Smooth muscle cell of the brain vasculature (primary cell): ENCODE measurements at places on chromosomes 2 and 18.

- no peak for DNase-seq
Measured at GRCh38 chr2:145558617-145559350, 1038.9 kb upstream of the ZEB2 start.

DNA sequence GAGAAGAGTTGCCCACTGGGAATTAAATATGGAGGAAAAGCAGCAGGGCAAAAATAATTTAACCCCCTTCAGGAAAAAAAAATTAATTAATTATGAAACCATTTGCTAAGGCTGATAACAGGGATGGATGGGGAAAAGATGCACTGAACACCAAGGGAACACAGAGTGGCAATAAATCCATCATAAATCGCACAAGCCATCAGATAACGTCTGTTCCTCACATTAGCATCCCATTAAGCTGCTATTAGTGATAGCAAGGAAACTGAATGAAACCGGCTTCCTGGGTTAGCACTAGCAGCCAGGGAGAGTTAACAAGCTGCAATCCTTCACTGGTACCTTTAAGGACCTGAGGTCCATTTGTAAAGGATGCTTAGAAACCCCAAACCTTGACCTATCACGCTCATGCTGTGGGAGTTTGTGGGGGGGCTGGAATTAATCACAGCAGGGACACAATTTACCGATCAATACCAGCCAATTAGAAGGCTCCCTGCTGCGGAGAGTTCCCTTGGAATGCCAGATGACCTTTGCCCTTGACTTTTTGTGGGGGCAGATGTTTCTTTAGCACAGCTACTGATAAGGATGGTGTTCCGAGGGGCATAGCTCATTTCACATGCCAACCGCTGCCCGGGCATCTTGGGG is 175.5 kb upstream of the KLF7 start:
- no peak for DNase-seq

GRCh38 chr2:96265349-96265839 is 403 bp downstream of the TMEM127 start:
- DNase-seq: no peak

- DNase-seq: peak; percentile 78
Measured at GRCh38 chr2:235263205-235264120, 230.4 kb upstream of the AGAP1 start.

GRCh38 chr2:69345434-69345833 is 41.6 kb downstream of the GFPT1 start:
- DNase-seq: no peak

DNA sequence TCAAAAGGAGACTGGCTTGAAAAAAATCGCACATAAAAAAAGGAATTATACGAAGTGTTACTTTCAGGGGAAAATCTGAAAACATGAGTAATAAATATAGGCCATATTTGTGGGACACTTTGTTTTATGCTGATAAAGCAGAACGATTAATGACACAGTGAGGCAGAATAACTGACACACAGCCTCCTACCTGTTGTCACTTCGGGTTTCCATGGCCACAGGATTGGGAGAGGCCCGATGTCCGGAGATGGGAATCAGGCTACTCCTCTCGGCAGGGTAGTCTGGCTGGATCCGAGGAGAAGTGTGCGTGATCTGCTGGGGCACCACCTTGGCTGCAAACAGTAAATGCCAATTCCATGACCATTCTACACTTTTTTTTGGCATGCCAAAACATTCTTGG is 31.7 kb downstream of the SAP130 start:
- DNase-seq: no peak

GRCh38 chr2:49426996-49427395 is 272.7 kb upstream of the FSHR start:
- DNase-seq: no peak
